ENCODE measurements at places on chromosomes 5 and 9.

GRCh38 chr9:134553996-134554372, 87.6 kb upstream of the COL5A1 start:
- no peak for DNase-seq

GRCh38 chr5:78919796-78920195, 65.3 kb downstream of the ARSB start:
- no peak for DNase-seq

DNA sequence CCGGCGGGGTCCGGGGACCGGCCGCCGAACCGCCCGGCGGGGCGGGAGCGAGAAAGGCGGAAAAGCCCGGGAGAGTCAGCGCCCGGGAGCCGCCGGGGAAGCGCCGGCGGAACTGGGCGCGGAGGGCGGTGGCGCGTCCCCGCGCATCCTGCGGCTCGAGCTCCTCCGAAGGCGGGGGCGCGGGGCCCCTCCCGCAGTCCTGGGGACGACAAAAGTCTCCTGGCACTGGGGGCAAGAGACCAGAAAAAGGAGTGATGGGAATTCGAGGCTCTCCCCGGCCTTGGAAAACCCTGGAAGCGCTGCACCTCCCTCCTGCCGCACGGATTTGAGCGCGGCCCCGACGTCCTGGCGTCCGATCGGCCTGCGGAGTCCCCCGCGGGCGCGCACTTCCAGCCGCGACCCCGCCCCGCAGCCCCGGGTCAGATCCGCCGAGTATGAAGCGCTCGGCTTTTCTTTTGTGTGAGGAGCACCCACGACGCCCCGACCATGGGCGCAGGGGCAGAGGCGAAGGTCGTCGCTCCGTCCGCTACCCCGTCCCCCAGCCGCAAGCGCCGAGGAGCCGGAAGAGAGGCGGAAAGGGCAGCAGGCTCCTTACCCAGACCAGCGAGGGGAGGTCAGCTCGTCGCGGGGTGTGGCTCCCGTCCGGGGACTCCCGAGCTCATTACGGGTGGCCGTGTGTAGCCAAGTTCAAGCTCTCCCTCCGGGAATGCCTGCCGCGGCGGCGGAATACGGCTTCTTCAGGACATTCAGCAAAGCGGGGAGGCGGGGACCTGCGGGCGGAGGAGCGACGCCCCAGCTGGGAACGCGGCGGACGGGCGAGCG, at the start of gene EPB41L4A:
Gene EPB41L4A (minus strand): TSS at position 114 of the 822 bp plus-strand sequence. CDS start 238 bp downstream, outside the sequence.
- no peak for DNase-seq

DNA sequence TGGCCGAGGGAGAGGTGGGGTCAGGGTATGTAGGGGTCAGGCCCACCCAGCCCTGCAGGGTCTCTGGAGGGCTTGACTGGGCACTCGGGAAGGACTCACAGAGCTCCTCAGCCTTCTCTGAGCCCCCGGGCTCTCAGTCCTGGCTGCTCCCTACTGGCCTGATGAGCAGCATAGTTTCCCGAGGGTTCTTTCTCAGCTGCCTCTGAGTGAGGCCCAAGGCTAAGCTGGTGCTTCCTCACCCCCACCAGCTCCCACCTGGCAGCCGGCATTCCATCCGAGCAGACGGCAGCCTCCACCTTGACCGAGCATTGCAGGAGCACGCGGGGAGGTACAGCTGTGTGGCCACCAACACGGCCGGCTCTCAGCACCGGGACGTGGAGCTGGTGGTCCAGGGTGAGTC, 56.0 kb downstream of the HMCN2 start:
- no peak for DNase-seq

DNA sequence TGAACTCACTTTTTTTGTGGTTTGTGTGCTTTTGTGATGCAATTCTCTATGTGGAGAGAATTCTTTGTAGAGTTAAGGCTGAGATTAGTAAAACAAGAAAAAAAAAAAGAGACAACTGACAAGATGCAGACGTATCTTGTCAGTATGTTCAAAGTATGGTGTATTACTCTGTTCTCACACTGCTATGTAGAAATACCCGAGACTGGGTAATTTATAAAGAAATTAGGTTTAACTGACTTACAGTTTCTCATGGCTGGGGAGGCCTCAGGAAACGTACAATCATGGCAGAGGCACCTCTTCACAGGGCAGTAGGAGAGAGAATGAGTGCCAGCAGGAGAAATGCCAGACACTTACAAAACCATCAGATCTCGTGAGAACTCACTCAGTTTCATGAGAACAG, 475.2 kb upstream of the CDH18 start:
- DNase-seq = no peak

GRCh38 chr9:110604171-110604601, 24.6 kb upstream of the SVEP1 start:
- DNase-seq = no peak

GRCh38 chr5:154520861-154521453, 42.9 kb upstream of the HAND1 start:
- DNase-seq = peak; percentile 11

DNA sequence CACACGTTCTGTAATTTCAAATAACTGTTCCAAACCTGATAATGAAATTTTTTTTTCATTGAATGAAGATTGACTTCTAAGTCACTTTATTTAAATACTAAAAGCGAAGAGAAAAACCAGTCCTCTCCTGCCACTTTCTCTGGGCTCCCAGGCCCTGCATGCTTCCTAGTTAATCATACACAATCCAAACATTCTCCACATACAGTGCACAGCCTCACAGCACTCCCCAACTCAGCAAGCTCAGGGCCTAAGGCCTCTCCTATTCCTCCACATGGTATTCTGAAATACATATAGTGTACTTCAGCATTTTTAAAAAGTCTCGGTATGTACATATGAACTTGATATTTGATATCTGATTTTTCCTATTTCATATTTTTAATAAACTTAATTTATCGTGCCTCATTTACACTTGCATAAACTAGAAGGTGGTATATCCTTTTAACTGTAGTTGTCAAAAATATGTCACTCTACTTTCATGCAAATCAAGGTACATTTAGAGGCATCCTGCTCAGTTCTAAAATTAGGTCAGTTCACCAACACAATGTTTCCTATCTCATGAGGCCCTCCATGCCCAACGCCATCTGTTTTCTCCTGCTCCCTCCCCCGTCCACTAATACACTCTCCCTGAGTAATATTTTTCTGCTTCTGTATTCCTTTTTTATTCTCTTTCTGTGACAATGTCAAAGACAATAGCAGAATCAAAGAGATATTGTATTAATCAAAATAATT, 206.7 kb downstream of the ARRDC3 start:
- DNase-seq = no peak

All from RKO (cell line).